ENCODE measurements at places on chromosomes 5 and 9.

DNA sequence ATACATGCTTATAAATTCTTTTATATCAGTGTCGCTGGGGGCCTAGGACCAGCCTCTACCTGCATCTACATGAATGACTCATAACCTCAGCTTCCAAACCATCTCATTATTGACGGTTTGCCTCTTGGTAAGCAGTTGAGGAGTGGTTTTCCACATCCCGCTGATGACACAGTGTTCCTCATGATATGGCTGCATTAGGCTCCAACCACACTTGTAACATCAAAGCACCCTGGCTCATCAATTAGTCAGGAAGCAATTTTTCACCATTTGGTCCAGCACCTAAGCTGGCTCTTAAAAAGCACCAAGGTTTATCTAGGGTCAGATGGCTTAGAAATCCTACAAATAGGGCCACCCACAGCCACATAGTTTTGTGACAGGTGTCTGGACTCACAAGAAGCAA, 402.4 kb downstream of the ARHGEF28 start:
- DNase-seq: no peak

GRCh38 chr5:174145091-174145490, 99.6 kb downstream of the NSG2 start:
- no peak for DNase-seq

DNA sequence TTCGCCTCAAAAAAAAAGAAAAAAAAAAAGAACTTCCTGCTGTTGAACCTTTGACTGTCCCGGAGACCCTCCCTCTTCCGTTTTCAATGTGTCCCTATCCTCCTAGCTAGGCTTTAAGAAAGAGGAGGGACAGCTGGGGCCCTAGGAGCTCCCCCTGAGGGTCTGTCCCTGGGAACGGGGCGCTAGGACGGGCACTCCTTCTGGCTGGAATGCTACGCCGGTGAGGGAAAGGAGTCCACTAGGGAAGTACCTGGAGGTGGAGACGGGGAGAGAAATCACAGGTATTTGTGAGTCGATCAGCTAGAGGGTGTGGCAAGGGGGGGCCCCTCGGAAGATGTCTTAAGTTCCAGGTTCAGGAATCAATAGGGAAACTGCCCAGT, 4.6 kb downstream of the SIT1 start:
- DNase-seq: no peak

- no peak for DNase-seq
These were observed 1158.5 kb downstream of the CDH18 start for GRCh38 chr5:18829539-18829938.

DNA sequence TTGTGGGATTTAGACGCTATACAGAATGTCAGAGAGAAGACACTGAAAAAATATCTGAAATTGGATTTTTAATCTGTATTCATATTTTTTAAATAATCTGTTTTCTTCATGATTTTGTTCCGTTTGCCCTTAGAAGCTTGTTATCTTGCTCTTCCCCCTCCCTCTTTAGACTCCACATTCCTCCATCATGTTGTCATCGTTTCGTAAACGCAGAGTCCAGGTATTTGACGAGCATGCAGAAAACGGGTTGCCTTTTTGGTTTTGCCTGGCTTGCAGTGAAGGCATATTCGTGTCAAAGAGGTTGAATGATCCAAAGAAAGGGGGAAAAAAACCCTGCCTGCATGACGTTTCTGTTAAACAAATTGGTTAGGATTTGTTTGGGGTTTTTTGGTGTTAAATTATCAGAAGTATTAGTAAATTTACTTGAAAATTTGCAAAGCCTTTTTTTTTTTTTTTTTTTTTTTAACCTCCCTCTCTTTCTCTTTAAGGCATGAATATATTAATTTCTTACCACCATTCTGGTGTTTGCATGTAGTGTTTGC, 2.9 kb downstream of the SPTAN1 start:
- DNase-seq: no peak

- DNase-seq: no peak
These were observed 3.4 kb downstream of the CLINT1 start for GRCh38 chr5:157855404-157855994.

- DNase-seq: no peak
These were observed 339.2 kb downstream of the PIK3R1 start for GRCh38 chr5:68554571-68555279.

GRCh38 chr9:127867356-127868277, 9.9 kb downstream of the AK1 start:
- DNase-seq: no peak

DNA sequence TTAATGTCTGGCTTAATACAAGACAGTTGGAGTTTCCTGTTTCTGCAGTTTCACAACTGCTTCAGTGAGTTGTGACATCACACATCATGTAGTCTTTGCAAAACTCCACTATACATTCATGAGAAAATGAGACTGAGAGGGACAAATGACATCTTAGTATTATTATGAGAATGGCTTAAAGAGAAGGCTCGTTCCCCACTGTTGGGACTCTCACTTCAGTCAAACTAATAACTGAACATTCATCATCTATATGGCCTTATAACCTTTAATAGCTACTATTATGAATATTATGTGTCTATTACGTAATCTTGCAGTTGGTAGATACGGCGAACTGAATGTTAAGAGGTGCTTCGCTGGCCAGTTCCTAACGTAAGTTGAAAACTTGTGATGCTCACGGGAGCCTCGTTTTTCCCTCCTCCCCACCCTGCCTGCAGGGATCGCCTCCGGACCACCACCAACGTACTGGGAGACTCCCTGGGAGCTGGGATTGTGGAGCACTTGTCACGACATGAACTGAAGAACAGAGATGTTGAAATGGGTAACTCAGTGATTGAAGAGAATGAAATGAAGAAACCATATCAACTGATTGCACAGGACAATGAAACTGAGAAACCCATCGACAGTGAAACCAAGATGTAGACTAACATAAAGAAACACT, 79.4 kb downstream of the SLC1A3 start:
- DNase-seq: no peak

DNA sequence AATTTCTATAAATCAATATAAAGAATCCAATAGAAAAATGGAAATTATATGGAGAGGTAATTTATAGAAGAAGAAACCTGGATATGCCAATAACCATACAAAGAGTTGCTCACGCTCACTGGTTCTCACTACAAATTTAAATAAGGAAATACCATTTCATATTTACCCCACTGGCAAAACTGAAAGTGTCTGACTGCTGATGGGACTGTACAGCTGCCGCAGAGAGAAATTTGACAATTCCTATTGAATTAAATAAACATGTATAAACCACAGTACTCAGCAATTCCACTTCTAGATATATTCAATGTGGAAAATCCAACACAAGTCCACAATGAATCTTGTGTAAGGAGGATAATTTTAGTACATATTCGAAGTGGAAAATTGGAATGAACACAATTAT, 830.4 kb upstream of the GRAMD2B start:
- DNase-seq: no peak

DNA sequence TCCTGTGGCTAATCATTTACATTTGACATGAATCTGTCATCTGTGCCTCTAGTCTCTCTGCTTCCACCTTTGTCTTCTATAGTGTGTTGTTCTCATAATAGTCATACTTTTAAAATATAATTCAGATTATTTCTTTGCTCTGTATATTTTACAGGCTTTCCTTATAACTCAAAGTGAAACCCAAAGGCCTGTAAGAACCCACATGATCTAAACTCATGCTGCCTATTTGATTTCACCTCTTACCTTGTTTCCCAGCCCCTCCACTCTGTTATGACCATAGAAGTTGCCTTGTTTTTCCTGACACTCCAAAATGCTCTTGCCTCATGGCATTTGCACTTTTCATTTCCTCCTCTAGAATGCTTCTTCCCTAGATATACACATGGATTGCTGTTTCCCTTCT, 74.2 kb downstream of the COMMD10 start:
- no peak for DNase-seq

GRCh38 chr9:136687721-136688223, 515 bp upstream of the AGPAT2 start:
- DNase-seq: no peak

DNA sequence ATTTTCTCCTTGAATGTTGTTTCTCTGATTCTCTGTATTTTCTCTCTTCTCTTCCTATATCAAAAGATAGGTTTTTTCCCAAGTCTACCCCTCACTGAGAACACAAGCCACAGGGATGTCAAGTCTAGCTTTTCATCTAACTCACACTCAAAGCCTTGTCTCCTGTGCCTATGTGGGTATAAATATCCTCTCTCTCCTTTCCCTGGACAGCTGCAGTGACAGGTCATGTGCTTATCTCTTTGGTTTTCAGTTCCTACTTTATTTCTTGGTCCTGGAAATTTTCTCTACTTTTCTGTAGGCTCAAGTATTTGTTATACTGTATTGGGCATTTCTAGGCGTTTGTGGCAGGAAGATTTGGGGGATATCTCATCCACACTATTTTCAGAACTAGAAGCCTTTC, 182.4 kb upstream of the MVB12B start:
- DNase-seq: no peak
